Skeletal muscle cell (primary cell): ENCODE measurements at places on chromosomes 11 and 22.
A peak's percentile ranks its signal among the peaks of the same experiment; 100 is the strongest.

- DNase-seq = no peak
These were observed 454.3 kb upstream of the KIRREL3 start for GRCh38 chr11:127454856-127455255.

DNA sequence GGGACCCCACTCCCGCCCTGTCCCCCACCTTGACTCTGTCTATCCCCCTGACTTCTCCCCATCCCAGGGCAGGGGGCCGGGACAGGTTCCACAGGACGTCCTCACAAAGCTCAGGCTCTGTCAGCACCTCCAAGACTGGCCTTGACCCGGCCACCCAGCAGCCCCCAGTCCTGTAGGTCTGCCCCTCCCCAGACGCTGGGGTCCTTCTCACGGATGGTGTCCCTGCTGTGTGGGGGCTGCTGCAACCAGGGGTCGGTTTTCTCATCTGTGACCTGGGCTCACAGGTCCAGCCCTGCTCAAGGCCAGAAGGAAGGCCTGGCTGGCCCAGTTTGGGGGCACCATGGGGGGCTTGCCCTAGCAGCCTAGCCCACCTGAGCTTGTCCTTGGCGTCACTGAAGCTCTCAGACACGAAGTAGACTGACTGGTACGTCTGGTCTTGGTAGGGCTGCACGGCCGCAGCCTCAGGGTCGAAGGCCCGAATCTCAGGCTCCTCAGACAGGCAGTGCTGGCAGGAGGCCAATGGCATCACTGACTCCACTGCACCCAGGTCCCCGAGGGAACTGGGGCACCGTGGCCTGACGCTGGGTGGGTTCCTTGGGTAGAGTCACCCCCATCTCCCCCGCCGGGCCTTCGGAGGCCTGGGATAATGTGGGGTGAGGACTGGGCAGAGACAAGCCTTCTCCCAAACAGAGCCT lies 4.0 kb upstream of the INS start:
- DNase-seq = no peak

DNA sequence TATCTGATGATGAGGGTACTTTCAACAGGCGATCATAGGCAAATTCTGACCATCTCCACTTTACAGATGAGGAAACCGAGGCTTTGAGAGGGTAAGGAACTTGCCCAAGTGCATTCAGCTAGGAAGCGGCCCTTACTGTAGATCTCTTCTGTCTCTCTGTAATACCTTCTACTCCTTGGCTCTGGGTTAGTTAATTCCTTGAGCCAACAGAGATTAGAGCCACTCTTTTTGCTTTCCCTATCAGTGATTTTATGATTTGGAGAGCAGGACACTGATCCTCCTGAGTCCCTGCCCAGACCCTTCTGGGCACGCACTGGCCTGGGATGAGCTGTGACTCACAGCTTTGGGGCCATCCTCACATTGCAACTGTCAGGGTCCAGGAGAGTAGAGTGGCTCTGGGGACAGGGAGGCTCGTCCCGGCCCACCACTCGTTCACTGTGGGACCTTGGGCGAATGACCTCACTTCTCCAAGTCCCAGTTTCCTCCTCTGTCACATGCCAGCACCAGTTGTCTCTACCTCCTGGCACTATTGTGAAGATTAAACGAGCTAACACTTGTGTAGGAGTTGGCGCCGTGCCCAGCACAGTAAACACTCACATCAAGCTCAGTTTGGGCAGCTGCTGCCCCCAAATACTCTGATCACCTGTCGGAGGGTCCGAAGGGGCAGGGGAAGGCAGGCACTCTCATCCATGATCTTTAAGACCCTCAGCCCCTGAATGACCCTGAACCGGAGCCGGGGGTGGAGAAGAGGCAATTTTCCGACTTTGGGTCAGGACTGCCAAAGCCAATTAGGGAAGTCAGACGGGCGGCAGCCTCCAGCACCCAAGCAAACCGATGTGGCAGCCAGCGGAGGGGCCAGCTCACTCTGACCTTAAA lies 235.0 kb downstream of the MIAT start:
- peak; percentile 35 for DNase-seq

DNA sequence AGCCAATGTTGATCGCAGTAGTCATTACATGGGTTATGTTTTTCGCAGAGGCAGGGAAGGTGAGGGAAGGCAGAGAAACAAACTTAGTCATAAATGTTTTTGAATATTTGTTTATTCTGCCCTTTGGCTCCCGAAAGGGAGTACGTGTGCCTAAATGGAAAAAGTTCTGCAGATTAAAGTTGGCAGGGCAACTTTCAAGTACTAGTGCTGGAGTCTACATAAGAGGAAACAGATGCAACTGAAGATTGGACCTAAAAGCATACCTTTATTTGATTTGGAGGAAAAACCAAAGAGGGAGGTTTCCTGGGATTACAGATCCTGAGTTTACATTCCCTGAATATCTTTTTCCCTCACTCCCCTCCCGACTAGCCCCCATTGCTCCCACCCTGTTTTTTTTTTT lies 5.7 kb downstream of the HSD17B12 start:
- no peak for DNase-seq

DNA sequence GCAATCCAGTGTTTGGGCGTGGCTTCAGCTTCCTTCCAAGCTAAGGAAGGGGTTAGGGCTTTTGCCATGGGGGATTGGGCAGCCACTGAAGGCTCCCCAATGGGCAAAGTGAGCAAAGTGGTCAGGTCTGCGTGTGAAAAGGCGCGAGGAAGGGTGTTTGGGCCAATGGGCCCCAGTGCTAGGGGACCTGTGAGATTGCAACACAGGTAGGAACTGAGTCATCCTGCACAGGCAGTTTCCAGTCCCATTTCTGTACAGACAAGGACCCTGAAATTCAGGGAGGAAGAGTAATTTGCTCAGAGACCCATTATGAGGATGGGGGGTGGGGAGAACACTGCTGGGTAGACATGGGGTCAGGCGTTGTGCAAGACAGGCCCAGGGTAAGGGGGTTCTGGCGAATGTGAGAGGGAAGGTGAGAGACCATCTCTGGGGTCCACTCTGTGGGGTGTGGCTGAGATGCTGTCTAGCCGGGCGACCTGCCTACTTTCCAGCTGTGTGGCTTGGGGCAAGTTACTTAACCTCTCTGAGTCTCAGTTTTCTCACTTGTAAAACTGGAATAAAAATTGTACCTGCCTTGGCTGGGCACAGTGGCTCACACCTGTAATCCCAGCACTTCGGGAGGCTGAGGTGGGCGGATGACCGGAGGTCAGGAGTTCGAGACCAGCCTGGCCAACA lies 7.3 kb downstream of the CCDC88B start:
- DNase-seq = no peak

GRCh38 chr22:29873943-29874342 lies 9.0 kb upstream of the MTMR3 start:
- DNase-seq = no peak

DNA sequence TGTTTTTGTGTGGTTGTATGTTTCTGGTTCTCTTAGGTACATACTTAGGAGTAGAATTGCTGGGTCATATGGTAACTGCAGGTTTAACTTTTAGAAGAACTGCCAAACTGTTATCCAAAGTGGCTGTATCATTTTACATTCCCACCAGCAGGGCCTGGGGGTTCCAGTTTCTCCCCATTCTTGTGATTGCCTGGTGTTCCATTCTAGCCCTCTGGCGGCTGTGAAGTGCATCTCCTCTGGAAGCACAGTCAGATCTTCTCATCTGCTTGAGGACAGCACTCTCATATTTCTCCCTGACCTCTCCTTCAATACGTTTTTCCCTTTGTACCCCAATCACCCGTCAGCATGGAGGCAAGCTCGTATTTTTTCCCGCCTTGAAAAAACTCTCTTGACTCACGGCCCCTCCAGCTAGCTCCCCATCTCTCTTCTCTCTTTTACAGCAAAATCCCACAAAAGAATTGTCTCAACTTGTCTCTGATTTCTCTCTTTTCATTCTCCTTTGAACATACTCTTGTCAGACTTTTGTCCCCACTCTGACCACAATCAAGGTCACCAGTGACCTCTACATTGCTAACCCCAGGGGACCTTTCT lies 56.8 kb upstream of the THY1 start:
- DNase-seq = no peak

- peak; percentile 43 for DNase-seq
These were observed 34.8 kb upstream of the PSMA1 start for GRCh38 chr11:14554959-14555358.

DNA sequence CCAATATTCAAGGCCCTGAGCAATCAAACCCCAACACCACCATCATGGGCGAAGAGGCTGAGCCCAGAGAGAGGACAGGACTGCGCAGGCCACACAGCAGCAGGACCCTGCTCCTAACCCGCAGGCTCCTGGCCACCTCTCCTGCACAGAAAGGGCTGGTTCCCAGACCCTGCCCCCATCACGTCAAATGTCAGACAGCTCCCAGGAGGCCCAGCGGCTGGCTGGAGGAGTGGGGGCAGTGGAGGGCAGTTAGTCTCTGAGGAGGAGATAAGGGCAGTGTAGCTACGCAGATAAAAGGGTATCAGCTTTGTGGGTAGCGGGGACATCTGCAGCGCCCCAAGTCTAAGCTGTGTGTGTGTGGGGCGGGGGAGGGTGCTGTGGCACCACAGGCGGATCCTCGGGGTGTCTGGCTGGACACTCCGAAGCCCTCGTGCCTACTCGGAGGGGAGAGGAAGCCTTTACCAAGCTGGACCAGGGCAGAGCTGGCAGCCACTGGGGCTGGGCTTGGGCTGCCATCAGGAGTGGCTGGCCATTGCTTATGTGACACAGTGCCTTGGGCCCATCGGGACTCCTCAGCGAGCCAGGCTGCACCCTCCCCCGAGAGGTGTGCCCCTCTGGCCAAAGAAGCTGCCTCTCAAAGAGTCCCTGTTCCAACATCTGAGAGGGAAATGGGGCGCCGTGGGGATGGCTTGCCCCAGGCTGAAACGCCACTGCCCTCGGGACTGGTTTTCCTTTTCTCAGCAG lies 21.5 kb downstream of the FADS3 start:
- DNase-seq = no peak

DNA sequence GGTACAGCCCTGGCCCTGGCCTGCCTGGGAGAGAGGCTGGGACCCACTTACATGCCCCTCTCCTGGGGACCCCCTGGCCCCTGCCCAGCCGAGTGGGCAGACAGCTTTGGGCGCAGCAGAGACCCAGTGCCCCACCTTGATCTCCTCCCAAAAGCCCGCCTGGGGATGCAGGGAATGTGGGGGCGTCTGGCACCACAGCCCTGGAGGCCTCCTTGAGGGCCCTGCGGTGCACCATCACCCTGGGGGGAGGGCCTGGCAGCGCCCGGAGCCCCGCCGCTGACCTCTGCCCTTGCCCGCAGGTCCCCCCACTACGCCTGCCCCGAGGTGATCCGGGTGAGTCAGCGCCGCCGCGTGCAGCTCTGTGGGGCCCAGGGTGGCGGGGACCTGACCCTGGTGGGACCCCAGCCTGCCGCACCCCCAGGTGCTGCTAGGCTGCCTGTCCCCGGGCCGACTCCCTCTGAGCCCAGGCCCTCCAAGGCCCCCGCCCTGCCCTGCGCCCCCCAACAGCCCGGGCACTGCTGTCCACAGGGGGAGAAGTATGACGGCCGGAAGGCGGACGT lies 43.7 kb downstream of the MOB2 start:
- no peak for DNase-seq

DNA sequence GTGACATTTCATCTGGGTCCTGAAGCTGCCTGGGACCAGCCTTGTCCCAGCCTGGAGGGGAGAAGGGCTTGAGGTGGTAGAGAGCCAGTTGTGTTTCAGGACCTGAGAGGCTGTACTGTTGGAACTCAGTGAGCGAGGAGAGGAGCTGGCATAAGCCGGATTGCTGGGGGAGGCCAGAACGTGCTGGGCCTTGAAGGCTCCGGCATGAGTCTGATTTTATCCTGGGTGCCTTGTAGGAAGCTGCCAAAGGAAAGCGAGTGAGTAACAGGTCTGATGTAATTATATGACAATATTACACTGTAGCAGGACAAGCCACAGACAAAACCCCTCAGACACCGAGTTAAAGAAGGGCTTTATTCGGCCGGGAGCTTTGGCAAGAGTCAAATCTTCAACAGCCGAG lies 17.2 kb downstream of the AP2A2 start:
- no peak for DNase-seq

GRCh38 chr11:132784441-132784840 lies 747.9 kb downstream of the OPCML start:
- DNase-seq = no peak

GRCh38 chr11:102322560-102322959 lies 5.3 kb downstream of the BIRC3 start:
- DNase-seq = no peak

DNA sequence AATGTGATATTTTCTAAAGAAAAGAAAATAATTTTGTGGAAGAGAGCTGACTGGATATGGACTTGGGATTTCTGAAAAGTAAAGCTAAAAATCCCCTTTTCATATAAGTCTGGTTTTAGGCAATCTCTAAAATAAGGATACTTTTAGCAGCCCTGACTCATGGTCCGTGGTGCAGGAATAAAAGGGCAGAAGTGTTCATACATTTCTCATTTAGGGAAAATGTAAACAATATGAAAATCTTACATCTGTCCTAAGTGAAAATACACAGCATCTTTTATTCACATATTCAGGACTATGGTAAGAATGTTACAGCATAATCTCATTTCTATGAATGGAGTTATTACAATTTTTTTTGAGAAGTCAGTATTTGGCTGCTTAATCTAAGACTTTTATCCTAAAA lies 735 bp upstream of the ETS1 start:
- DNase-seq = no peak

- DNase-seq = no peak
These were observed 16.9 kb downstream of the MYO7A start for GRCh38 chr11:77144857-77145428.

- DNase-seq = no peak
These were observed 7.3 kb downstream of the STARD10 start for GRCh38 chr11:72786305-72787215.

GRCh38 chr11:61526956-61527731 lies 18.6 kb downstream of the LRRC10B start:
- DNase-seq = no peak

DNA sequence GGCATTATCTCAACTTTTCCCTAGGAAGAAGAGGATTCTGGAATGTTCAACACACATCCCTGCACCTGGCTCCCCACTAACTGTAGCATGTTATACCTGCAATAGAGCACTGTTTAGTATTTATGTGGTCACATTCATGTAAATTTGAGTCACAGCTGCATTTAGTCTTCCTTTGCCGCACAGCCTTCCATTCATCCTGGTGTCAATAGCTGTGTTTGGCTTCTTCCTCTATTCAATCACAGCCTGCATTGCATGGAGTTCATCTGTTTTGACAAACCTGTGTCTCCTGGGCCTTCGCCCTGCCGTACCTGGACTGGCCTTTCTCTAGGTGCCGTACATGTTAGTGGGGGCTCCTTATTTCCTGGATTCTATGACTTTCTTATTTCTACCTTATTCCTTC lies 4.1 kb upstream of the C22orf39 start:
- DNase-seq = no peak

DNA sequence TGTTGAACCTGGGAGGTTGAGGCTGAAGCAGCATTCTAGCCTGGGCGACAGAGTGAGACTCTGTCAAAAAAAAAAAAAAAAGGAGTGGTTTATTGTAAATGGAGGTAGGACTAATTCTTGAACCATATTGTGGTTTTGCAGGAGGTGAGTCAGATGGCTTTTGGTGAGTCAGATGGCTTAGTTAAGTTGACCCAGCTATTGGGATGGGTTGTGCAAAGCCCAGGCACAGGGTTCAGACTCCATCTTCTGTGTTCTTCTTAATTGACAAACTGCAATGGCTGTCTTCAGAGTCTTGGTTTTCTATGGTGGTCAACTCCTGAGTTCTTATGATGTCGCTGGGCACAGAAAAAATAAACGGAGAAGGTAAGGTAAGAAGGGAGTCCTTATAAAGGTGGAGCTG lies 182.7 kb downstream of the ADAMTS15 start:
- DNase-seq = peak; percentile 79
